ENCODE measurements at places on chromosomes 16 and 17.

DNA sequence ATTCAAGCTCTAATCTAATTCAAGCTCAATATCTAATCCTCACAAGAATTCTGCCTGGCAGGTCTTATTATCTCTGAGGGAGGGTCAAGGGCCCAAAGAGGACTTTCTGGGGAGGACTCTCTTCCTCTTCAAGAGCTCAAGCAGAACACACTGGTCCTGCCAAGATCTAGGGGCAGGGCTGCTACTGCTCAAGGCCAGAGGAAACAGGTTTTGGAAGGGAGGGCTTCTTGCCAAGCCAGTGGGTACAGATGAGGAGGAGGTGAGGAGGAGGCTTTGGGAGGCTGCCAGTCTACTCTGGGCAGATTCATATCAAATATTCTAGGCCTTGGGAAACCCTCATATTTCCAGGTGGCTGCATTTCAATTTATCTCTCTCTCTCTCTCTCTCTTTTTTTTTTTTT lies 51.8 kb upstream of the IL34 start:
- DNase-seq, result no peak

GRCh38 chr17:45108595-45109521 lies 23.5 kb downstream of the PLCD3 start:
- DNase-seq, result no peak

DNA sequence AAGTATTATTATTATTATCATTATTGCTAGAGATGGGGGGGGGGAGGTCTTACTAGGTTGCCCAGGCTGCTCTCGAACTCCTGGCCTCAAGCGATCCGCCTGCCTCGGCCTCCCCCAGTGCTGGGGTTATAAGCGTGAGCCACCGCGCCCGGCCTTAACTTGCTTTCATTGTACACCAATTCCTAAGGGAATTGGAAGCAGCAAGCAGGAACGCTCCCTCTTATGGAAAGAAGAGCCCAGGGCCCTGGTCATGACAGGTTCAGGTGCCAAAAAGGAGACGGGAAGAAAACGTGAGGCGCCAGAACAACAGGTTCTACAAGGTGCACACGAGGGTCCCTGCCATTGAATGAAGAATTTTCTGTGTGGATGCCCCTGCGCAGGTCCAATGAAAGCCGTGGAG lies 540 bp upstream of the RPL38 start:
- no peak for DNase-seq

- no peak for DNase-seq
These were observed 22.8 kb downstream of the KSR1 start for GRCh38 chr17:27478901-27479538.

GRCh38 chr17:74471341-74471740 lies 4.9 kb downstream of the CD300A start:
- DNase-seq, result no peak

DNA sequence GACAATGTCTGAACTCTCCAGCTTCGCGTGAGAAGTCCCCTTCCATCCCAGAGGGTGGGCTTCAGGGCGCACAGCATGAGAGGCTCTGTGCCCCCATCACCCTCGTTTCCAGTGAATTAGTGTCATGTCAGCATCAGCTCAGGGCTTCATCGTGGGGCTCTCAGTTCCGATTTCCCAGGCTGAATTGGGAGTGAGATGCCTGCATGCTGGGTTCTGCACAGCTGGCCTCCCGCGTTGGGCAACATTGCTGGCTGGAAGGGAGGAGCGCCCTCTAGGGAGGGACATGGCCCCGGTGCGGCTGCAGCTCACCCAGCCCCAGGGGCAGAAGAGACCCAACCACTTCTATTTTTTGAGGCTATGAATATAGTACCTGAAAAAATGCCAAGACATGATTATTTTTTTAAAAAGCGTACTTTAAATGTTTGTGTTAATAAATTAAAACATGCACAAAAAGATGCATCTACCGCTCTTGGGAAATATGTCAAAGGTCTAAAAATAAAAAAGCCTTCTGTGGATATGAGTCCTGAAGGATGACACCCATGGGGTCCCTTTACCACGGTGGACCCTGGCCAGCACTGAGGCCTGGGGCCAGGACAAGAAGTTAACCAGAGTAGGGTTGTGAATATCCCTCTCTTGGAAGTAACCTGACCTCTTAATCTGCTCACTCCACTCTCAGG lies 10.5 kb upstream of the ITGAD start:
- no peak for DNase-seq

DNA sequence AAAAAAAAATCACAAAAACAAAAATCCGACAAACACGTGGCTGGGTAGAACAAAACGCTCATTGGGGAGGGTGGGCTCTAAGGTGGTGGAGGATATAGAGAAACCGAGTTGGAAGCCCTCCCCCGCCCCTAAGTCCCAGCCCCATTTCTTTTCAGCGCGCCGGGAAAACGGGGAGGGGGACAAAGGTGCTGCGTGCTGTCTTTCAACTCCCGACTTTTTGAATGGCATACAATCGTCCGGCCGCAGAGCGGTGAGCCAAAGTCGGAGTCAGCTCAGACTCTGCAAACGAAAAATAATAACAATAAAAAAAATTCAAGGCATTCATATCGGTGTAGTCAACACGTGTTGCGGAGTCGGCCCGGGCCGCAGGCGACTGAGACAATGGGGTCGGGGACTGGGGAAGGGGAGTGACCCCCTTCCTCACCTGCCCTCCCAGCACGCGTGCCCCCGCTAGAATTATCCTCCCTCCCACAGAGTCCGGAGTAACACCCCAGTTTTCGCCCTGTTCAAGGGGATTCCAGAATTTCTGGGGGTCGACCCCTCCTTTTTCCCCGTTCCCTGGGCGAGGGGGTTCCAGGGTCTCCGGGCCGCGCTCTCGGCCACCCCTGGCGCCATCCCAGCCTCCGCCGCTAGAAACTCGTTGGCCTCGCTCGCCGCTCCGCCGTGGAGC lies 1.7 kb upstream of the IGF2BP1 start:
- DNase-seq, result peak; percentile 37

DNA sequence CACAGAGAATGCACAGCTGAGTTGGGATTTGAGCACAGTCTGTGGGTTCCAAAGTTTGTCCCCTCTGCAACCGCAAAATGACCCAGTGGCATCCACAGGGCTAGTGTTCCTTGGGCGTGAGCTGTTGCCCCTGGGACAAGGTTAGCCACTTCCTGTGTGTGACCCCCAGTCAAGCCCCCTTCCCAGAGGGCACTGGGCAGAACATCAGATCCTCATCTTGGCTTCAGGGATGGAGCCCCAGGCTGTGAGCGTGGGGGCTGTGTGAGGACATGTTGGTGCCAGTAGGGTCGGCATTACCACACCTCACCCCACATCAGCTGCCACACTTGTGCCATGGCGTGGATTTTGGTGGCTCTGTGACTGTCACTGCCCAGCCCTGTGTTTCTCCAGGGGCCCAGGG lies 55.3 kb downstream of the USP22 start:
- DNase-seq, result no peak
